ENCODE measurements at places on chromosomes 2 and 18.

DNA sequence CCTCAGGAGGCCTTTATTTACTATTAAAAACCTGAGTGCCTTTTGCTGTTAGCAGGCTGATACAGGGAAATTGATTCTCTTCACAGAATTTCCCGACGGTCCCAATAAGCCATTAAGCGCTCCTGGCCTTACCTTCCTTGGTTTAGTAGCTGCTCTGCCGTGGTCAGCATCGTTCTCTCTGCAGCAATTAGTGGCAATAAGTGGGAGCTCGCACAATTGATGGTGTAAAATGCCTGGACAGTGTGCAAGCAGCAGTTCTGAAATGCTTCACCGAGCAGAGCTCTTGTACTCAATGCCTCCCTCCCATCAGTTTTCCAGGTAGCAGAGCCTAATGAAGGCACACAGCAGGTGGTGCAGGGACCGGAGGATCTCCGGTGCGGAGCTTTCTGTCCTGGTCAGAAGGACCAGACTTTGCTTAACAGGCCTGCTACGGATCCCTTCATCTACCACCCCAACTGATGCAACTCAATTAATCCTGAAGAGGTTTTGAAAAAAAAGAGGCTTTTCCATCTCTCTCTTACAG is 1.1 kb upstream of the LINC00305 start:
- peak; percentile 28 for DNase-seq

- no peak for DNase-seq
These were observed 90.0 kb downstream of the CDH2 start for GRCh38 chr18:28086670-28087552.

- DNase-seq: no peak
These were observed 114.0 kb downstream of the SP3 start for GRCh38 chr2:173851141-173851641.

GRCh38 chr2:190718652-190719526 is 70.0 kb downstream of the NAB1 start:
- DNase-seq: no peak

All from glutamatergic neuron (in vitro differentiated cells).